Caco-2 (cell line): ENCODE measurements at places on chromosomes 3 and 15. TPM values are rescaled to one million over a fixed set of nuclear protein-coding genes. Genes with fewer than 3 reads are reported as not detected.

The SSUH2 gene
- total RNA-seq, result 7.6 and 9.4 TPM in 2 replicates

GRCh38 chr3:9414826-9415225 is 17.4 kb downstream of the SETD5 start:
- H3K4me1 ChIP-seq, result peaks cover 25% of the 10 kb centered on the region
- no peak overlapping the region for H3K27ac ChIP-seq
- no peak for DNase-seq
- H3K27me3 ChIP-seq, result no peaks in the 10 kb centered on the region

- H3K4me3 ChIP-seq, result no peak overlapping the region
- H3K27ac ChIP-seq, result no peak overlapping the region
- H3K36me3 ChIP-seq, result no peaks in the 10 kb centered on the region
- no peaks in the 10 kb centered on the region for H3K27me3 ChIP-seq
Measured at GRCh38 chr3:16587047-16587680, 18.1 kb downstream of the DAZL start.

GRCh38 chr15:84929795-84930603 is 45.5 kb downstream of the SLC28A1 start:
- no peaks in the 10 kb centered on the region for H3K27me3 ChIP-seq
- no peak overlapping the region for H3K4me3 ChIP-seq
- peaks cover 31% of the 10 kb centered on the region for H3K4me1 ChIP-seq
- no peaks in the 10 kb centered on the region for H3K36me3 ChIP-seq

- peak within 1 kb of the TSS; percentile 79 for H3K4me3 ChIP-seq
- no peaks in the 10 kb centered on the region for H3K27me3 ChIP-seq
- H3K27ac ChIP-seq, result peak within 1 kb of the TSS; percentile 45
- peaks cover 14% of the 10 kb centered on the region for H3K4me1 ChIP-seq
- peak; percentile 84 for DNase-seq
Measured at GRCh38 chr3:56801662-56802377, at the start of gene ARHGEF3. ARHGEF3 (minus strand) TSS chr3:56801949; CDS start chr3:56801798, 151 bp downstream.

- DNase-seq, result no peak
- peaks cover 16% of the 10 kb centered on the region for H3K4me1 ChIP-seq
- no peaks in the 10 kb centered on the region for H3K27me3 ChIP-seq
- no peak overlapping the region for H3K4me3 ChIP-seq
- H3K36me3 ChIP-seq, result no peaks in the 10 kb centered on the region
- no peak overlapping the region for H3K27ac ChIP-seq
Measured at GRCh38 chr3:64539451-64540196, 148.2 kb downstream of the ADAMTS9 start.
